IPS DF 19.7 (cell line): ENCODE measurements at places on chromosomes 3 and 15.

GRCh38 chr3:31634476-31634875, 101.8 kb downstream of the STT3B start:
- no peak for DNase-seq

DNA sequence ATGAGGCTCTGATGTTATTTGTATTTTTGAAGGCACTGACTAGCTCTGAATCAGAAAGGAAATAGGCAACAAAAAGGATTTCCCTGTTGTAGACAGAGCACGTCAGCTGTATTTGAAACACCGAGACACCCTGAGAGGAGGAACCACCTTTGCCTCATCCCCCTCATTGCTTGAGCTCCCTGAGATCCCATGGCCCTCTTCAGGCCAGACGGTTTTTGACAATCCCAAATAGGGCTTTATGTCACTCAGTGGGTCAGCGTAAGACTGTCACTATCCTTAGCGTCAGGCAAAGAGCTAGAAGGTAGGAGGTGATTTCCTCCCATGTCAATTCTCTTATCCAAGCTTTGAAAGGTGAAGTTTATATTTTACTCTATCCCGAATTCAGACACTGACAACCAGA, 254.3 kb downstream of the ZNF621 start:
- DNase-seq, result no peak

DNA sequence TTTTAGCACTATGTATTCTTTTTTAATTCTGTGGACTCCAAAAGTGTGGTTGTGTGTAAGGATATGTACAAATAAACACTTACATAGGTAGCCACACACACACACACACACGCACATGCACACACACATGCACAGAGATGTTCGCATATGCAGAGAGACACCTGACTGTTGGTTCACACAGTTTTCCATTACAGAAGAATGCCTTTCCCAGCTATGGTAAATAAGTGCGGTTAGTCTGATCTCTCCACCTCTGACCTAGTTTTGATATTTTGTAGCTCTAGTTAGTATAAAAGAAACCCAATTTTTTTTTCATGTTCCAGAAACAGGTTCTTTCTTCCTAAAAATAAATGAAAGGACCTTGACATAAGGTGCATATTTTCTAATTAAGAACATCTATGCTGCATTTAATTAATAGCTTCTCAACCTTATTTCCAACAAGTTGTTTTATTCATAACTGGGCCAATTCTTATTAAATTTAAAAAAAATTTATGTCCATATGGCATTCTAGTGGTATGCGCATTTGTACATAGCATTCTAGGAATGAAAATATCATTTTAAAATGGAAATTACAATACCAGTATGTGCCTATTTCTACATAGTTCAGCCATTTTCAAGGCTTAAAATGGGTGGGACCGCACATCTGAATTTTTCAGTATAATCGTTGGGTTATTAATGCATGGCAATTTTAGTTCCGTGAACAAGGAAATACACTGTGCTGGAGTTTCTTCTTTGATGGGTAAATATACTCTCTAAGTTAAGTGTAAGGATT, 27.2 kb downstream of the TMEM108 start:
- DNase-seq, result no peak

DNA sequence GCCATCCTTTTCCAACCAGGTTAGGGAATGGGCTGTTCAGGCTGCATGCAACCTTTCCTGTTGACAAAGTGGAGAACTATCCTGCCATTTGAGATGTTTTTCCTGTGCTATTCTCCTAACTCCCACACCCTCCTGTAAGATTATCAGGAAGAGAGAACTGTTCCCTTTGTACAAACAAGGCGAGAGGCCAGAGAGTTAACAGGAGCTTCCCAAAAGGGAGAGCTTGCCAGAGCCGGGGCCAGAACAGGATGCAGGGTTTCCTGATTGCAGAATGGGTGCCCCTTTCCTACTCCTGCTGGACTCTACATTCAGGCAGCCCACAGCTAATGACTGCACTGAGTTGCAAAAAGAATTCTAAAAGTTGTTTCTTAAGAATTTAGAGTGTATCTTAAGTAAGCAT, 17.1 kb downstream of the PML start:
- DNase-seq, result no peak

DNA sequence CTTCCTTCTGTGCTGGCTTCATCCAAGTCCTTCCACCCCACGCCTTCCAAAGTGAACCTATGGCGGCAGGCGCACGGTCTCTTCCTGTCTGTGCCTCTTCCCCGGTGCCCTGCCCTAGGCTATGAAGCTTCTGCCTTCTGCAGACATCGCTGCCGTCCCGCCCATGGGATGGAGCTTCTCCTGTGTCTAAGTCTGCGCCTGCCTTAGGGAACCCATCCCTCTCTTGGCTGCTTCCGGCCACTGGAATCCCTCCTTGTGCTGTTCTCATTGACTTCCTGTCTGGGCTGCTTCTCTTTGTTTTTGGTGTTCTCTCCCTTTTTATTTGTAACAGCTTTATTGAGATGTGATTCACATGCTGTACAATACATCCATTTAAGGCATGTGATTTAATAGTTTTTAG, 17.2 kb downstream of the CHCHD6 start:
- DNase-seq, result no peak

DNA sequence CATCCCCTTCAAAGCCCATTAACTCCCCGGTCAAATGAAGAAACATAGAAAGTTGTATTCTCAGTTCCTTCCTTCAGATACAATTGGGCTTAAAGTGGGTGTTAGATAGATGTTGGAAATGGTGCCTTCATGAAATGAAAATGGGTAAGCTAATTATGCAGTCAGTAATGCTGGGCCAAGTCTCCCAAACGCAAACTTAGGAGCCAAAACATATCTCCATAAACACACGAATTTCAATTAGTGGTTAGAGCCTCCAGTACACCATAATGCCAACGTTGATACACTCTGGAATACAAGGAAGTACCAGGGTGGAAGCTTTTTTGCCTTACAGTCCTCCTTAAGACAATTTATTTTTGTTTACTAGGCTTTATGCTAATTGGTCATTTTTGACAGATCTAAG, 1059.0 kb downstream of the TUSC7 start:
- no peak for DNase-seq

DNA sequence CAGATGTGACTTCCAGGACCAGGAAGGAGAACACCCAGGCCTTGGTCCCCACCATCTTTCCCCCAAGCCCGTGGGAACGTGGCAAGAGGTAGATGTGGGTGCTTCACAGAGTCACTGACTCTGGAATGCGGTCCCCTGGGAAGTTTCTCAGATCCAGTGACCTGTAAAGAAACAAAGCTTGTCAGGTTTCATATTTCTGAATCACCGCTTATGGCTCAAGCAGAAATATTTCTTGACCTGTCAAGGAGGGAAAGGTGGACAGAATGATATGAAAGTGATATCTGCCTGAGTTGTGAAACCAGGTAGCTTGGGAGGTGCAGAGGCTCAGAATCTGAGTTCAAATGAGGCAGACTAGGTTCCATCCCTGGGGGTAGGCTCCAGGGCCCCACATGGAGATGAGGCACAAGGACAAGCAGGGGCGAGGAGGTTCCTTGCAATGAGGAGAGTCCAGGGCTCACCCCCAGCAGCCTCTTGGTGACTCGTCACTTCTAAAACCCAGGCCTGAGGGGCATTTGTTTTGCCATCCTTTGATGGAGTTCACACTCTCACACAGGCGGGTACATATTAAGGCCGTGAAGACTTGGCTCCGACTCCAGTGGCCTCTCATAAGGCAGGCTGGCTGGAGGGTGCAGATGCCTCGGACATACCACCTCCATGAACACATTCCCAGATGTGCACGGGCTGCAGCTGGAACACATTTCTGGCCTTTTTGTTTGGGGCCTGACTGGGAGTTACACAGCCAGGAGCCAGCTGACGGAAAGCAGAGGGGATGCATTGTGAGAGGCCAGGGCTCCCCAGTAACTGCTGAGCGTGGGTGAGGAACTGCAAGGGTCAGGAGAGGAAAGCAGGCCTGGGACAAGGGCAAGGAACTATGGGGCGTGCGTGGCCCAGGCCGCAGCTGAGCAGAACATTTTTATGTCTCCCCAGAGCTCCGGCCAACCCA, 1.3 kb downstream of the CILP start:
- DNase-seq, result no peak

GRCh38 chr3:34300621-34301020, 502.2 kb downstream of the PDCD6IP start:
- no peak for DNase-seq

- DNase-seq, result no peak
These were observed 212.3 kb upstream of the LRRFIP2 start for GRCh38 chr3:37386627-37387230.

DNA sequence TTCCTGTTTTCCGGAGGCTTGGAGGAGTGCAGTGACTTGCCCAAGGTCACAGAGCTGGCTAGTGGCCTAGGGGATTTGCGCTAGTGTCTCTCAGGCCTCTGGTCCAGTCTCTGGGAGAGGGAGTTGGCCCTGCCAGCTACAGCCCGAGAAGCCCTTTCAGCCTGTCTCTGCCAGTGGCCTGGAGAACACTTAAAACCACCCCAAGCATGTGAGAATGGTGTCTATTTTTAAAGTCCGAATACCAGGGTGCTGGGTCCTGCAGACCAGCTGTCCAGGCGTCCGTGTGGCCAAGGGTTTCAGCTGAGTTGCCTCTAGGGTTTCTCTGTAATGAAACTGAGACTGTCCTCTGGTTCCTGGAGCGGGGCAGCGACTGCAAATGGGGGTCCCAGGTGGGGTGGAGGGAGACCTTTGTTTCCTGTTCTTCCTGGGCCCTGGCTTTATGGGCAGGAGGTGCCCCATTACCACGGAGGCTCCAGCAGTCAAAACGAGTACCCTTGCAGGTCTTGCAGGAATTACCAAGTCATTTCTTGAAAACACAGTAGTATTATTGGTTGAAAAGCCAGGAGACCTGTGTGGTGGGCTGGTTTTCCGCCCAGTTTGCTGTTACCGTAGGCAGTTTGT, 2.2 kb downstream of the CAND2 start:
- DNase-seq, result no peak

GRCh38 chr15:97146929-97147870, 813.3 kb upstream of the ARRDC4 start:
- DNase-seq, result no peak

DNA sequence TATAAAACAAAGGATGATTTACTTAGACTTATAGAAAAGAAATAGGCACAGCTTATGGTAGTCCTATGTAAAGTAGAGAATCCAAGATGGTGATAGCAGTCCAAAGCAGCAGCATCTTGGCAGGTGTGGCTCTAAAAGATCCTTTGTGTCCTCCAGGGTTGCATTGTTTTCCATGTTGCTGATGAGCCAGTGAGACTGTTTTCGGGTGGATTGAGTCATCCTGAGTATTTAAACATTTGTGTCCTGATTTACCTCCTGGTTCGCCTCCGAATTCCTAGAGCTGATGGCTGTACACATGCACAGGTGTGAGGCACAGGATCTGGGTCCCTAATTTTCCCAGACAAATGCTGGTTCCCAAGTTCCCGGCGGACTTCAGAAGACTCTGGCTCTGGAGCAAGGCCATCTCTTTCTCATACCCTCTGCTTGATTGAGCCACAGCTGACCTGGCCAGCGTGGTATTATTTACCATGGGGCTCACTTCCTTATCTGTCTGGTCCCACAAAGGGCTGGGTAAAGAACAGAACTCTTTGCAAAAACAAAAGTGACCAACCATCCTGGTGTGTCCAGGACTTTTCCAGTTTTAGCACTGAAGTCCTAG, 51.0 kb downstream of the ARNT2 start:
- DNase-seq, result no peak

- no peak for DNase-seq
These were observed 4.1 kb upstream of the TGM5 start for GRCh38 chr15:43270676-43271306.

- DNase-seq, result no peak
These were observed 89.2 kb downstream of the FBN1 start for GRCh38 chr15:48556159-48556897.

GRCh38 chr15:43165801-43166325, 19.3 kb upstream of the CCNDBP1 start:
- DNase-seq, result no peak

DNA sequence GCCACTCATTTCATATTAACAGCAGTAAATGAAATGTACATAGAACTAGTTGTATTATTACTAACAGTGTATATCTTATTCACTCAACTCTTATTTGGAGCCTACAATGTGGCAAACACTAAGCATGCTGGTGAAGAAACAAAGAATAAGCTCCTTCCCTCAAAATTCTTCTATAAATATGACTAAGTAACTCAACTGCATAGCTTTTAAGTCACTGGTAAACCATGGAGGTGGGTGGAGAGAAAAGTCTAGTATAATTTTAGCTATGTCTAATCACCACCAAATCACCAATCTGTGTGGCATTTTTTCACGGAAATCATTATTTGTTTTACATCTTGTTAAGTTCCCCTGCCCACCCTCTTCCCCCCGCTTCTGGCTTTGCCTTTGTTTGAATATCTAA, 17.5 kb downstream of the COPS2 start:
- DNase-seq, result no peak

- DNase-seq, result no peak
These were observed 205.9 kb downstream of the MBNL1 start for GRCh38 chr3:152474585-152474984.

GRCh38 chr3:160949460-160949859, 155.7 kb downstream of the B3GALNT1 start:
- no peak for DNase-seq

- no peak for DNase-seq
These were observed 3.3 kb downstream of the TRIM71 start for GRCh38 chr3:32820971-32821685.

- no peak for DNase-seq
These were observed 195.8 kb downstream of the MECOM start for GRCh38 chr3:169467751-169468150.
